Fibroblast of skin of back (primary cell): ENCODE measurements at places on chromosomes 16 and 17.

GRCh38 chr16:75188832-75189477 is 18.0 kb downstream of the CTRB2 start:
- DNase-seq = no peak

DNA sequence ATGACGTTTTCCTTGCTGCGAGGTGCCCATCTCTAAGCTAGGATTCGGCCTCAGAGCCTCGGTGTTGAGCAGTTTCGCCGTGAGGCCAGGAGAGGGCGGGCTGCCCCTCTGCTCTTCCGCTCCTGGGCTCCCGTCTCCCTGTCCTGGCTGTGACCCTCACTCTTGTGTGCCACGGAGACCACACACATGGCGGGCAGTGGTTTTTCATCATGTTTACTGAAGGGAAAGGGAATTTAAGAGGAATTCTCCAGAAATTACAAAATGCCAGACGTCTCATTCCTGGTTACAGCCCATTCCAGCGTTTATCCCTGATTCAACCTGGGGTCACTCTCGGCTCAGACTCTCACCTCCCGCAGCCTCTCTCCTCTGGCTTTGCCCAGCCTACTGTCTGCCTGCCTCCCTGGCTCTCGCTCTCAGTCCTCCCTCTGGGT is 96.8 kb upstream of the ELAC2 start:
- peak; percentile 84 for DNase-seq

DNA sequence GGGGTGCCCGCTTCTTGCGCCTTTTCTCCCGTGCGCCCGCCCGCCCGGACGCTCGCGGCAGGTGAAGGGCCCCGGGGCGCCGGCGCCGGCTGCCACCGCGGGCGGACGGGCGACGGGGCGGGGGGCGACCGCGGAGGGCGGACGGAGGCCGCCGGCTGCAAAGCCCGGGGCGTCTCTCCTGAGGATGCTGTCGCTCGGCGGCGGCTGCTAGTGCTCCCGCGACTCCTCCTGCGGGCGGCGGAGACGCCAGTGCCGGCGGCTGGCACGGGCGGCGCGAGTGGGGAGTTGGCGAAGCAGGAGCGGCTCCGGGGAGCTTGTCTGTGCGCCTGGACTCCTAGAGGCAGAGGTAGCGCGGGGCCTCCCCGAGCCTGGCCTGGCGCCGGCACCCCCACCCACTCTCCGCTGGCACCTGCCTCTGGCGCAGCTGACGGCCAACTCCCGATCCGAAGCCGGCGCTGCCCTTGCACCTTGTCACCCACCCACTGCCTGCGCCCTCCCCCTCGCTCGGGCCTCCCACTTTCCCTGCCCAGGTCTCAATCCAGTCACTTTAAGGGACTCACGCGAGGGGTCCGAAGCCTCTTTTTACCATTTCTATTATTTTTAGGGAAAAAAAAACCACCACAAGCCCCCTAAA is at the start of gene FAM20A:
Gene FAM20A, minus strand, starts transcription at position 437 of the 634 bp plus-strand sequence. CDS start 701 bp downstream, outside the sequence.
- DNase-seq = no peak

- DNase-seq = peak; percentile 52
Measured at GRCh38 chr17:1055751-1056645, 59.1 kb downstream of the TIMM22 start.

DNA sequence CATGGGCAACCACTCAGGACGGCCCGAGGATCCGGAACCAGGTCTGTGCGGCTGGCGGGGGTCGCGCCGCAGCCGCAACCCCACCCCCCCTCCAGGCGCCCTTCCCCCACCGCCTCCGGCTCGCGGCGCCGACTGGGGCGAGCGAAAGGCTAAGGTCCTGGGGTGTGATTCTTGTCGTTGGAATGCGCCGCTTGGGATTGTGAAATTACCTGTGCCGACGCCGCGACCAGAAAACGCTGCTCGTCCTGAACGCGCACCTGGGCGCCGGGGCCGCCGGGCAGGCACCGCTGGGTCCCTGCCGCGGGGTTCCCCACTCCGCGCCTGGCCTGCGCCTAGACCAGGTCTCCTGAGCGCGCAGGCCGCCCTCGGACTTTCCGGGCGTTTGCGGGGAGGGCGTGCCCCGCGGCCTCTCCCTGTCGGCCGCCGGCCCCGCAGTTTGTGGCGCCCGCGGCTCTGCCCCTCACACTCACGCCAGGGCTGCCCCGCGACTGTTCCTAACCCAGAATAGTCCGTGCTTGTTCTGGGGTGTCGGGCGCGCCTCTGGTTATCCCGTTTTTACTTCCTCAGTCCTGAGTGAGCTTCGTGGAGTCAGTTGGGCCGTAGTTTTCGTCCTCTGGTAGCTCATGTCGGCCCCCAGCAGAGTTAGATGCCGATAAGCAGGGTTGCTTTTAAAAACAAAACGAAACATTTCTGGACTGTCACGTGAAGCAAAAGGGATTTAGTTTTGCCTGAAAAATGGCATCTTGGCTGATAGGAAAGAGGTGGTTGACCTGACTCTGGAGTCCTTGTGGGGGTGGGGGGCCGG is 147.2 kb downstream of the SPECC1 start:
- peak; percentile 11 for DNase-seq

GRCh38 chr17:82868715-82869131 is 28.9 kb upstream of the ZNF750 start:
- DNase-seq = no peak

DNA sequence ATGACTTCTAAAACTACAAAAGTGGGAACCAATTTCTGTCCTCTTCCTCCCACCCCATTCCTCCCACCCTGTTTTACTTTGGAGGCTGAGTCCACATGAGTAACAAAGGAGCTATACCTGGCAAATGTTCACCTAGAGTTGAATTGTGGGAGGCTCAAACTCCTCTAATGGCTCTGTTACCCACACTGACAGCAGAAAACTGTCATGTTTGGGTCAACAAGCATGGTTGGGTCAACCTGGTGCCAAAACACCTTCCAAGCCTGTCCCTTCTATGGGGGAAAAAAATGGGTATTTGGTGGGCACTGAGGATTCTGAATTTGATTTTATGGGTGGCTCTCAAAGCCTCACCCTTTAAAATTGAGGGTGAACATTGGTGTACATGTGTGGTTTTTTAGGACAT is 12.0 kb upstream of the HOXB13 start:
- no peak for DNase-seq

DNA sequence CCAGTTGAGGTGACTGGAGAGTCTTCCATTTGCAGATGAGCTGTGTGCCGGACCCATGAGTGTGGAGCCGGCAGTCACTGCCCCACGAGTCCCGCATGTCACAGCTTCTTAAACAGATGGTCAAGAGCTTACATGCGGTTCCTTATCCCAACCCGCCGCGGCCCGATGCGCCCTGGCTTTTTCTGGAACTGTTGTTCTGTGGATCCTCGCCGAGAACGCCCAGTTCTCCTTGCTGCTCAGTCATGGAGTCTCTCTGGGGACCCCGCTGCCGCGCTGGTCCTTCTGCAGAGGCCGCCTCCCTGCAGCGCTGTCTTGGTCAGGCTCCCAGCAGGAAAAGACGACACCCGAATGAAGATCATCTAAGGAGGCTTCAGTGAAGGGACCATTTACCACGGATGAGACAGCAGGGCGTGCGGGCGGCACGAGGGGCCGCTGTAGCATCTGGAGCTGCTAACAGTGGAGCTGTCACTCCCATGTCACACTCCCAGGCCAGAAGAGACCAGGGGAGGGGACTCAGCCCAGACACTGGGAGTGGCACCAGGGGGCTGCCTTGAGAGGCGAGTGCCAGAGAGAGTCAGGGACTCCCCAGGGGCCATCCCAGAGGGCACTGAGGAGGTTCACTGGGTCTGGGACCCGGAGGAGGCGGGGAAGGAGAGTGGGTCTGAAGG is 10.8 kb upstream of the LGALS3BP start:
- no peak for DNase-seq

DNA sequence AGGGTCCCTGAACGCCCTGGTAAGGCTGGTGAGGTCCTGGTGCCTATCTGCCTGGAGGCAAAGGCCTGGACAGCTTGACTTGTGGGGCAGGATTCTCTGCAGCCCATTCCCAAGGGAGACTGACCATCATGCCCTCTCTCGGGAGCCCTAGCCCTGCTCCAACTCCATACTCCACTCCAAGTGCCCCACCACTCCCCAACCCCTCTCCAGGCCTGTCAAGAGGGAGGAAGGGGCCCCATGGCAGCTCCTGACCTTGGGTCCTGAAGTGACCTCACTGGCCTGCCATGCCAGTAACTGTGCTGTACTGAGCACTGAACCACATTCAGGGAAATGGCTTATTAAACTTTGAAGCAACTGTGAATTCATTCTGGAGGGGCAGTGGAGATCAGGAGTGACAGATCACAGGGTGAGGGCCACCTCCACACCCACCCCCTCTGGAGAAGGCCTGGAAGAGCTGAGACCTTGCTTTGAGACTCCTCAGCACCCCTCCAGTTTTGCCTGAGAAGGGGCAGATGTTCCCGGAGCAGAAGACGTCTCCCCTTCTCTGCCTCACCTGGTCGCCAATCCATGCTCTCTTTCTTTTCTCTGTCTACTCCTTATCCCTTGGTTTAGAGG is 23.5 kb upstream of the BEAN1 start:
- DNase-seq = no peak

DNA sequence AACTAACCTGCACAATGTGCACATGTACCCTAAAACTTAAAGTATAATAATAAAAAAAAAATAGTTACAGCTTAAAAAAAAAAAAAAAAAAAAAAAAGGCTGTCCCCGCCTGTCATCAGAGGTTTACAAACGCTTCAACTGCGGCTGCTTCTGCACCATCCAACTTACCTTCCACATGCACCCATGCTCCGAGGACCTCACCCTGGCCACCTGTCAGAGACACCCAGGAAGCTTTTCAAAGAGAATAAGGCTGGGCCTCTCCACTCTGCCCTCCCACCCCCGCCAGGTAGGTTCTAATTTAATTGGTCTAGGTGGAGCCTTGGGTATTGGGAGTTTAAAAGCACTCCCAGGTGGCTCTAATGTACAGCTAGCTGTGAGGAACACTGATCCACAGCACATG is 64.9 kb downstream of the COPRS start:
- DNase-seq = no peak

GRCh38 chr17:77887464-77888241 is 70.8 kb upstream of the TNRC6C start:
- peak; percentile 57 for DNase-seq

- no peak for DNase-seq
Measured at GRCh38 chr17:6104956-6105648, 34.9 kb downstream of the WSCD1 start.

DNA sequence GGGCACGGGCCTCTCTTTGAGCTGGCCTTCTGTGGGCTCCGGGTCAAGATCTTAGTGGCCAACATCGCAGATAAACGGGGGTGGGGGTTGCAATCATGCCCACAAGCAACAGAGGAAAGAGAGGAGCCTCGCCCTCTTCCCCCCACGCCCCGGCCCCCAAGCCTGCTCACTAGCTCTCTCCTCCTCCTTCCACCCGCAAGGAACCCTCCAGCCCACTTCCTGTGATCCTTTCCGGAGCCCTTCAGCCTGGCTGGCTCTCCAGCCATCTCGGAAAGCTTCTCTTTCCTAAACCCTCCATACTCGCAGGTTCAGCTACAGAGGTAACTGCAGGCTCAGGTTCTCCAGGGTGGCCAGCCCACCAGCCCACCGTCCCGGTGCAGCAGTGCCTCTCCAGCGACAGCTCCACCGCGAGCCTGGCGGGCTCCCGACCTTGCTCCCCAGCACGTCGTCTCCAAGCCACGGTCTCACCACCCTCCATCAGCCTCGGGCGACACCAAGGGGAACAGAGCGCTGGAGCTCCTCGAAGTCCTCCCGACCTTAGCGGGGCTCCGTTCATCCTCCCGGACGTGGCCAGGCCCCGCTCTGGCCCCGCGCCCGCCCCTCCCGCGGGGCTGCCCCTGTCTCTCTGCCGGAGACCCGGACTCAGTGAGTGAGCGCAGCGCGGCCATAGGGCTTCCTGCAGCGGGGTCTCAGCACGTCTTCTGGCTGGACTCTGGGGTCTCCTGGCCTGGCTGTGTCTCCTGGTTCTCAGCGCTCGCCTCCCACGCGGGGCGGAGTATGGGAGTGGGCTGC is 12.9 kb upstream of the ODF4 start:
- peak; percentile 32 for DNase-seq

DNA sequence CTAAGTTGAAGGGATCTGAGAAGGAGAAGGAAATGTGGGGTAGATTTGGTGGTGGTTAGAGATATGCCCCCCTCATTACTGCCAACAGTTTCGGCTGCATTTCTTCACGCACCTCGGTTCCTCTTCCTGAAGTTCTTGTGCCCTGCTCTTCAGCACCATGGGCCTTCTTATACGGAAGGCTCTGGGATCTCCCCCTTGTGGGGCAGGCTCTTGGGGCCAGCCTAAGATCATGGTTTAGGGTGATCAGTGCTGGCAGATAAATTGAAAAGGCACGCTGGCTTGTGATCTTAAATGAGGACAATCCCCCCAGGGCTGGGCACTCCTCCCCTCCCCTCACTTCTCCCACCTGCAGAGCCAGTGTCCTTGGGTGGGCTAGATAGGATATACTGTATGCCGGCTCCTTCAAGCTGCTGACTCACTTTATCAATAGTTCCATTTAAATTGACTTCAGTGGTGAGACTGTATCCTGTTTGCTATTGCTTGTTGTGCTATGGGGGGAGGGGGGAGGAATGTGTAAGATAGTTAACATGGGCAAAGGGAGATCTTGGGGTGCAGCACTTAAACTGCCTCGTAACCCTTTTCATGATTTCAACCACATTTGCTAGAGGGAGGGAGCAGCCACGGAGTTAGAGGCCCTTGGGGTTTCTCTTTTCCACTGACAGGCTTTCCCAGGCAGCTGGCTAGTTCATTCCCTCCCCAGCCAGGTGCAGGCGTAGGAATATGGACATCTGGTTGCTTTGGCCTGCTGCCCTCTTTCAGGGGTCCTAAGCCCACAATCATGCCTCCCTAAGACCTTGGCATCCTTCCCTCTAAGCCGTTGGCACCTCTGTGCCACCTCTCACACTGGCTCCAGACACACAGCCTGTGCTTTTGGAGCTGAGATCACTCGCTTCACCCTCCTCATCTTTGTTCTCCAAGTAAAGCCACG is 28.3 kb downstream of the STH start:
- no peak for DNase-seq

DNA sequence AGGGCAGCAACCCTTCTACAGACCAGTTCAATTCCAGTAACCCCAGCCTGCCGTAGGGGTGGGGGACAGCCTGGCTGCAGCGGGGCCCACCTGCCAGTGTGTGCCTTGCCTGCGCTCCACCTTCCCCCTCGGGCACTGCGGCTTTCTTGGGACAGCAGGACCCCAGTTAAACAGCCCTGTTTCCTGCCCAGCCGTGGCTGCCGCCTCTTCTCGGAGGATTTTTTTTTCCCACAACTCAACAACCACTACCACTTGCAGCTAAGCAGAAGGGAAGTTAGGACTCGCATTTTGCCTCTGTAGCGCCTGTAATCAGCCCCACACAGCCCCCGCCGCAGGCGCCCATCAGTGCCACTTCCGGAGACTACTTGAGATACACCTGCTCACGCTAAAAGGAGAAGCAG is 76.1 kb downstream of the RAI1 start:
- DNase-seq = no peak

GRCh38 chr16:65111306-65111705 is 10.6 kb downstream of the CDH11 start:
- no peak for DNase-seq
